ENCODE measurements at places on chromosomes 13 and 19.

DNA sequence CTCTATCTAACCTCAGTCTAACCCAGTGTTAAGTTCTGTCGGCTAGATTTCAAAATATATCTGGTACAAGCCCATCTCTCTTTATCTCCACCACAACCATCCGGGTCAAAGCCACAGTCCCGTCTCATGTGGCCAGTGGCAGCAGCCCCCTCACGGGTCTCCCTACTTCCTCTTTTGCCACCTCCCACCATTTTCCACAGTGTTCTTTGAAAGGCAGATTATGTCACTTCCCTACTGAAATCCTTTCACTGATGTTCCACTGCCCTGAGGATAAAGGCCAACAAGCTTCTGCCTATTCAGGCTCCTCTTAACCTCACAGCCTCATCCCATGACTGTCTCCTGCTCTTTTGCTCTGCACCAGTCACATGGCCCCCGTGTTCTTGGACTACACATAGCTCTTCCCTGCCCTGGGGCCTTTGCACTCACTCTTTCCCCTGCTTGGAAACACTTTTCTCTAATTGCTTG, 117.2 kb downstream of the UBL3 start:
- no peak for DNase-seq

GRCh38 chr13:108980237-108980636, 350.8 kb downstream of the MYO16 start:
- no peak for DNase-seq

- DNase-seq, result no peak
These were observed 9.5 kb downstream of the DOCK6 start for GRCh38 chr19:11252665-11253355.

DNA sequence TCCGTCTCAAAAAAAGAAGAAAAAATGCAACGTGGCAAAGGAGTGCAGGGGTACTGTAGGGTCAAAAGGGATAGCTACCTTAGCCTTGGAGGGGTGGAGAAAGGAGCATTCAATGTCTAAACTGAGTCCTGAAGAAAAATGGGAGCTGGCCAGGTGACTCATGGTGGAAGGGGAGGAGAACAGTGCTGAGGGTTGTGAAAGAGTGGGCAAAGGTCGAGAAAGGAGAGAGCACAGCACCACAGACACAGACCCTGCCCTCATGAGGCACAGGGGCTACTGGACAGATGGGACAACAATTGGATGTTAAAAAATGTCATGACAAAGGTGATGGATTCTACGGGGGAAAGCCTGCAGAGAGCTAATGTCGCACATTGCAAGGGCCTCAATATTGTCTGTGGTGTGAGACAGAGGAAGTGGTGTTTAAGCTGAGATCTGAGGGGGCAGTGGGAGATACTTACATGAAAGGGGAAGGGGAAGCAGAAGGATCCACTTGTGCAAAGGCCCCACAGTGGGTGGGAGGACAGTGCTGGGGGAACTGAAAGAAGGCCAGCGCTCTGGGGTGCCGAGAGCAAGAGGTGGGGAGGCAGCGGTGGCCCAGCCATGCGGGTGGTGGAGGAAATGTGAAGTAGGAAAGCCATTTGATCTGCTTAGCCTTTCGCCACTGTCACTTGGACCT, 42.9 kb upstream of the URAD start:
- peak; percentile 82 for DNase-seq

DNA sequence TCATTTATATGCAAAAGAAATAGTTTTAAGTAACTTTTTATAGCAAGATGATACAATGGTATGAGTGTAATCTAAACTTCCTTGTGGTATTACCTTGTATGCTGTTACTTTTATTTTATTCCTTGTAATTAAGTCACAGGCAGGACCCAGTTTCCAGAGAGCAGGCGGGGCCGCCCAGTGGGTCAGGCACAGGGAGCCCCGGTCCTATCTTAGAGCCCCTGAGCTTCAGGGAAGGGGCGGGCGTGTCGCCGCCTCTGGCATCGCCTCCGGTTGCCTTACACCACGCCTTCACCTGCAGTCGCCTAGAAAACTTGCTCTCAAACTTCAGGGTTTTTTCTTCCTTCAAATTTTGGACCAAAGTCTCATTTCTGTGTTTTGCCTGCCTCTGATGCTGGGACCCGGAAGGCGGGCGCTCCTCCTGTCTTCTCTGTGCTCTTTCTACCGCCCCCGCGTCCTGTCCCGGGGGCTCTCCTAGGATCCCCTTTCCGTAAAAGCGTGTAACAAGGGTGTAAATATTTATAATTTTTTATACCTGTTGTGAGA, 10.2 kb downstream of the PLPPR3 start:
- peak; percentile 37 for DNase-seq

GRCh38 chr19:14248578-14249011, 42.6 kb upstream of the ADGRL1 start:
- no peak for DNase-seq

DNA sequence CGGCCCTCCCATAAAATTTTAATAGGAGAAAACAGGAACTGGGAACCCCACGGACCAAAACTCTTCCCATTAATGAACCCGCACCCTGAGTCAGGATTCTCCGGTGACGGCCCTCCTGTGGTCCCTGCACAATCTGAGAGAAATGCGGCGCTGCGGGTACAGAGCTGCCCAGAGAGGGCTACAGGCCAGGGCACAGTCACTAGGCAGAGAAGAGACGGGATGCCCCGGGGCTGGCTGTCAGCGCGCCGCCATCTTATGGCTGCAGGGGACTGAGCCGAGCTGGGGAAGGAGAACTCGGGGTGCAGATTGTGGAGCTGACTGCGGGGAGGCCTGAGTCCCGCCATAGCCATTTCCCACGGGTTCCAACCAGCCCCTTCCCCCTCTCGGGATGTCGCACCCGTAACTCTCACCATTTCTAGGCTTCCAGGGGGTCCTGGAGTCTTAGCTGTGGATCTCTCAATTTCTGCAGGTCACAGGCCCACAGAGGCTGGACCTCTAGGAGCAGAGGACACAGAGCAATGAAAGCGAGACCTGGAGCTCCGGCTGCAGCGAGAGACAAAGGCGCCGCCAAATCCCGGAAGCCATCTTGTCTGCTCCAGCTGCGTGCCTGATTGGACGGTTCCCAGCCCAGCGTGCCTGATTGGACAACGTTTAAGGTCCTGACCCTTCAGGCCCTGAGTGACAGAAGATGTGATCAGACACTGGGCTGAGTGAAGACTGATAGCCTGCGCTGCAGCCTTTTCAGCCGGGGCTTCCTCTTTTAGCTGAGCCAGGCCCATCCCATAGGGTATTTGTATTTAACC, at the start of gene ZNF675:
ZNF675 (minus strand) TSS at position 592 of the 803 bp plus-strand sequence; CDS start at position 413, 179 bp downstream.
- peak; percentile 96 for DNase-seq

DNA sequence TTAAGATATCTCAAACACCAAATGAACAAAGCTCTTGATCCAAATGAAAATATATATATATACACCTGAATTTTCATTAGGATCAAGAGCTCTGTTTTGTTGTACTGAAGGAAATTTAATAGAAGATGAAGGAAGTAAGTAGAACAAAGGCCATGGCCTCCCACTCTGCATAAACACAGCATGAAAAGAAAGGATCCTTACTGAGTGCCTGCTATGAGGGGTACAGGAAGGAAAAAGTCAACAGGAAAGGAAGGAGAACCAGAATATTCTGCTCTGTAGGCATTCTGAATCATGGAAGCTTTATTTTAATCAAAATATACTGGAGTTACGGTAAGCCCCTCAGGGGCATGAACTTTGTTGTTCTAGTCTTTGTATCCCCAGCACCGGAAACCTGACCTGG, 22.1 kb downstream of the TMTC4 start:
- no peak for DNase-seq

GRCh38 chr19:38274739-38275138, 10.4 kb downstream of the SPINT2 start:
- DNase-seq, result no peak

GRCh38 chr19:50632151-50632835, 7.4 kb downstream of the SYT3 start:
- DNase-seq, result no peak

GRCh38 chr19:43692385-43692784, 22.4 kb upstream of the PLAUR start:
- DNase-seq, result no peak

- DNase-seq, result no peak
These were observed 19.3 kb downstream of the PALM start for GRCh38 chr19:728011-728410.

DNA sequence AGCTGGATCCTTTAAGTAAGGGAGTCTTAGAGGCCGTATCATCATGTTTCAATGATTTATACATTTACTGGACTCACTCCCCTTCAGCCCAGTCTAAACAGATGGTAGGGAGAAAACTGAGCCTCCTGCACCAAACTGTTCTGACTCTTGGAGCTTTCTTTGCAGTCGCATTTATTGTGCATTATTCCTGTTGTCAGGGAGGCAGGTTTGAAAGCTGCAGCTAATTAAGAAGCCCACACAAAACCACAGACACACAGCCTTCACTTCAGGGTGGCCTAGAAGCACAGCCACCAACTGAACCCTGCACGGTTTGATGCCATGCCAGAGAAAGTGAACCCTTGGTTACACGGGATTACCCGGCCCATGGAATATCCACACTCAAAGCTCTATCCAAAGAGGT, 911.0 kb downstream of the UQCRFS1 start:
- no peak for DNase-seq

DNA sequence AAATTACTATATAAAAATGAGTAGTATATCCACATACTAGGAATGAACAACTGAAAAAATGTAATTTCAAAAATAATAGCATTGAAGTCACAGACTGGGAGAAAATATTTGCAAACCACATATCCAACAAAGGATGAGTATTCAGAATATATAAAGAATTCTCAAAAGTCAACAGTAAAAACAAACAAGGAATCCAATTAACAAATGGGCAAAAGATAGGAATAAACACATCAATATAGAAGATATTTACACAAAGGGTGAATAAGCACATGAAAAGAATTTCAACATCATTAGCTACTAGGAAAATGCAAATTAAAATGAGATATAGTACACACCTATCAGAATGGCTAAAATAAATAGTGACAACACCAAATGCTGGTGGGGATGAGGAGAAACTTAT, 37.0 kb downstream of the MYCBP2 start:
- DNase-seq, result no peak

DNA sequence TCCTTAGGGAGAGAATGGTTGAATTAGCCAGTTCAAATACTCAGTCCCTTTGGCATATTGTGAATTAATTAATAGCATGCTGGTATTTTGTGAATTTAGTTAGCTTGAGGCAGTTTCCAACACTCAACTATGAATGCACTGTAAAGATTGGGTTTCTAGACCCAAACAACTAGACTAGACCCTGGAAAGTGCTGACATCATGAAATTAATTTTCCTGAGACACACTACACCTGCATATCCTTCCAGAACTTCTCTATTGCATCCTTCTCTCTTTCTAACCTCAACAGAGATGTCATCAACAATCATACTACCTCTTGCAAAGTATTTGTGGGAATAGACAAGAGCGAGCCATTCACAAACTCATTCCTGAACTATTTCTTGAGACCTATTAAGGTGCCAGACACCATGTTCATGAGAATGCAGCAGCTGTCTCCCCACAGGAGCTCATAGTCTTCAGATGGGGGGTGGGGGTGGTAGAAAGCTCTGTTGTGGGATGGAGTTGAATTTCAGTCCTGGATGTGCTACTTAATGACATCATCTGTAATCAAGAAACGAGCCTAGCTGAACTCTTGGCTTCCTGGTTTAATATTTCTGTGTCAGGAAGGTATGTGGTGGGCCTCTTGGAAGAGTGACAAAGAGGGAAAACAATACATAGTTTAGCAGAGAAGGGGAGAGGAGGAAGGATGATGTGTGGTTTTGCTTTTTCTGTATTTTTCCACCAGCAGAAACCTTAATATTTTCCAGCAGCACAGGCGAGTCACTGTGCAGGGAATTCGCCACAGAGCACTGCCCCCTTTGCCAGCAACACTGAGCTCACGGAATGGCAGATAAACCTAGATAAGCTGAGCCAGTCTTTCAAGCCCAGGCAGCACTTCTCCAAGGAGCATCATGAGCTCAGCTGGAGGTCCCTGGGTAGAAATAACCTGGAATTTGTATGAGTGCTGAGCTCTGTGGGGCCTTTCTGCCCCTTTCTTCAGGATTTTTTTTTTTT, 53.1 kb upstream of the CYSLTR2 start:
- no peak for DNase-seq

DNA sequence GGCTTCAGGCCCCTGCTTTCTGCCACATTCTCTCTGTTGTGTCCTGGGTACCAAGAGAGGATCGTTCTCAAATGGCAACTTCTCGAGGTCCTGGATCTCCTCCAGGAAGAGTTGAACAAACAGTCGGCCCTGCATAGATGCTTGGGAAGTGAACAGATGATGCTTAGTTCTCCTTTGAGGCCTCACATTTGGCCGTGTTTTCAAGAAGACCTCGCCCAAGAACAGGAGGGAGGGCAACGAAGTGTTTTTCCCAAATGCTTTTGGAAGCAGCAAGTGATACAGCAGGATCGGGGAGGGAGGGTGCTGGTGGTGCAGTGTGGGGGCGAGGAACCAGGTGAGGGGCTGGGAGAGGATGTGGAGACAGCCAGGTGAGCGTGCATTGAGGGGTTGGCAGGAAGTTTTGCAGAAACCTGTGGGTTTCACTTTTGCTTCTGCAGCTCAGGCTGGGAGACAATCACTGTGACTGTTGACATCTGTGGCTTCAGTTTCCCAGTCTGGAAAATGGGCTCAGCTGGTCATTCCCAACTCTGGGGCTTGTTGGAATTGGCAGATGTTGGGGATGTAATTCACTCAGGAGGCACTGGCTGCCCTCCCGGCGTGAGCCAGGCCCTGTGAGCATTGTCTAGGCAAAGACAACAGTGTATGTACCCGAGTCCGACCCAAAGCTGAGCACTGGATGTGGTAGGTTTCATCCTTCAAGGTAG, 21.6 kb downstream of the MAST3 start:
- DNase-seq, result no peak

DNA sequence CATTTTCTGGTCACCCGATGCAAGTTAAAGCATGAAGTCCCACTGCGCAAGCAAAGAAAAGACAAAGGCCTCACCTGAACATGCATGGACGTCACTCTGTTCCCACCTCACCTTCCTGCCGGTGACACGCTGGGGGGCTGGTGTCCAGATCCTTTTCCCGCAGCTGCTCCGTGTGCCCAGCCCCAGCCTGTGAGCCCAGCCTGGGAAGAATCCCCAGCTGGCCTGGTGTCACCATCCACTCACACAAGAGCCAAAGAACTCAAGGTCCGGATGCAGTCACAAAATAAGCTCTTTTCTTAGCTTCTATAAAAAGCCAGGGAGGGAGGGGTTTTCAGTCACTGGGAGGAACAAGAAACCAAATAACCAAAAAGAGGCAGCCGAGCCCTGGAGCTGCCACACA, 249.9 kb downstream of the COL4A1 start:
- no peak for DNase-seq

DNA sequence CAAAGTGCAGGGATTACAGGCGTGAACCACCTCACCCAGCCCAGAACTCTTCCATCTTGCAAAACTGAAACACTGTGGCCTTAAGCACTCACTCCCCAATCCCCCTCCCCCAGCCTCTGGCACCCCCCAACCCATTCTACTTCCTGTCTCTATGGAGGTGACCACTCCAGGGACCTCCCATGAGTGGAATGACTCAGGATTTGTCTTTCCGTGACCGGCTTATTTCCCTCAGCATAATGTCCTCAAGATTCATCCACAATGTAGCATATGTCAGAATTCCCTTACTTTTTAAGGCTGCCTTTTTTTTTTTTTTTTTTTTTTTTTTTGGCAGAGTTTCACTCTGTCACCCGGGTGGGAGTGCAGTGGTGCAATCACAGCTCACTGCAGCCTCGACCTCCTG, 3.6 kb upstream of the F2RL3 start:
- no peak for DNase-seq

Data from upper lobe of right lung (tissue), 1 donor.